ENCODE measurements at places on chromosomes 7 and 10.

- no peak for DNase-seq
Measured at GRCh38 chr7:48083114-48083830, 5.8 kb upstream of the UPP1 start.

GRCh38 chr7:24730018-24730369 lies 27.3 kb downstream of the GSDME start:
- no peak for DNase-seq

GRCh38 chr10:9010093-9010492 lies 955.6 kb downstream of the GATA3 start:
- no peak for DNase-seq

DNA sequence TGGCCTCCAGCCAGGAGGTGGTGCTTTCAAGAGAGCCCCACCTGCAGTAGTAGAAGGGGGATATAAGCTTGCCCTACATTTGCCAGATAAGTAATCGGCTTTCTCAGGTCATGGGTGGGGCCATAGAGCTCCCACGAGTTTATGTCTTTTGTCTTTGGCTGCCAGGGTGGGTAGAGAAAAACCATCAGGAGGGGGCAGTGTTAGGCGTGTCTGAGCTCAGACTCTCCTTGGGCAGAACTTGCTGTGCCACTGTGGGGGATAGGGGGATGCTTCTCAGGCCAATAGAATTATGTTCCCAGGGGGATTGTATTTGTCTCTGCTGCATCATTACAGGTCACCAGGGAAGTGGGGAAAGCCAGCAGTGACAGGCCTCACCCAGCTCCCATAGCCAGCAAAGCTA lies 12.3 kb upstream of the MRPS33 start:
- DNase-seq = no peak

Measured in NCI-H1092 (cell line).